ENCODE measurements at places on chromosomes 6 and 20.

- peak; percentile 75 for DNase-seq
Measured at GRCh38 chr20:33423141-33423834, 20.3 kb downstream of the SNTA1 start.

- DNase-seq = no peak
Measured at GRCh38 chr6:84575264-84575663, 189.1 kb downstream of the TBX18 start.

DNA sequence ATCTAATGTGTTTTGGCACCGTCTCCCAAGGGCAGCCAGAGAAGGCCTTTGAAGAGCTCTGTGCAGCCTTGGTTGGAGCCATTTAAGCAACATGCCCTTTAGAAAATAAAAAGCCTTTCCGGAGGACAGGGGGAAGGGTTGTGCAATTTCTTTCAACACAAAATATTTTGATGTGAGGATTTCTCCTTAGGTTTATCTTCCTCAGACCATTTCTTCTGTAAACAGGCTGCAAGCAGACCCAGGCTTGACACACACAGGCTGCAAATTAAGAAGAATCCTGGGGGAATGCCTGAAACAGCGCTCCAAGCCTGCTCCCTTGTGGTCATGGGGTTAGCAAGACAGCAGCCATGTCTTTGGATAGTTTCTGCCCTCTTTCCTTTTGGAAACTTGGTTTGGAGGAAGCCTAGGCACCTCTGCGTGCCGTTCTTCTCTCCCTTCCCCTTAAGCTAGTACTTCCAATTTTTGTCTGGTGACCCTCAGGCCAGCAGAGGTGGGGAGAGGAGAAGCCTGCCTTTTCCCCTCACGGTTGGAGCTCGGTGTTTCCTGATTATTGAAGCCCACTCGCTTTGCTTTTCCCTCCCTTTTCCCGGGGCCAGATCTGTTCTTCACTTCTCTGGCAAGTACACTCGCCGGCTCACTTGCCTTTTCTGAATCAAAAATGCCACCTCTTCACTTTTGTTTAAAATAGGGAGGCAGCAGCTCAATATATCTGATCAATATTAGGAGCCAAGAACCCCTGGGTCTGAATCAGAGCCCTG is 39.6 kb upstream of the NOX3 start:
- no peak for DNase-seq

- no peak for DNase-seq
Measured at GRCh38 chr6:15444881-15445280, 199.0 kb downstream of the JARID2 start.
